ENCODE measurements at places on chromosomes 1 and 21.

- DNase-seq = no peak
These were observed 7.6 kb downstream of the FOXO6 start for GRCh38 chr1:41368801-41369200.

DNA sequence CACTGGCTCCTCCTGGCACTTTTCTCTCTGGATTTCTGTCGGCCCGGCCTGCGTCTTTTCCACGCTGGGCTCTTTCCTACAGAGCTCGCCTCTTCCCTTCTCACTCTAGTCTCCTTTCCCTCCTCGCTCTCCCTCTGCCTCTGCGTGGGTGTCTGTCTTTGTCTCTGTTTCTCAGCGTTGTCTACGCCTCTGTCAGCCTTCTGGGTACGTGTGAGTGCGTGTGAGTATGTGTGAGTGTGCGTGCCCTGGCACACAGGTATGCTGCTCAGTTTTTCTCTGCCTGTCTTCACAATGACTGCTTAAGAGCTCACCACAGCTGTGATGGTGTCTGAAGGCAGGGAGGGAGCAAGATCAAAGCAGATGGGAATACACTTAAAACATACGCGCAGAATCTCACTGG, 77.7 kb downstream of the KIRREL1 start:
- no peak for DNase-seq

DNA sequence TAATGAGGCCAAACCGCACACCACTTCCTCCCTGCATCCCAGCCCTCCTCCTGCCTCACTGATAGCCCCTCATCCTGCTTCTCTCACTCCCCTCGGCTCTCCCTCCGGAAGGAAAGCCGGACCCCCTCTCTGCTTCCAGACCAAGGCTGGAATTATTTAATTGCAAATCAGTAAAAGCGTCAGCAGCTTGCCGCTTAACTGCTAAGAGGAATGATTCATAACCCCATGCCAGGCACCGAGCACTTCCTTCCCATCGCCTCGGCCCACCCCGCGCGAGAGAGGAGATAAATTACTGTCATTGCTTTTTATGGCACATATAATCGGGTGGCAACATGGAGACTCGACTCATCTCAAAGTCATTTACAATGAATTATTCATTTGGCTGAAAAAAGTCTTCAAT, 77.3 kb downstream of the UBIAD1 start:
- no peak for DNase-seq

- no peak for DNase-seq
These were observed 10.9 kb upstream of the IFI16 start for GRCh38 chr1:158998781-158999161.

DNA sequence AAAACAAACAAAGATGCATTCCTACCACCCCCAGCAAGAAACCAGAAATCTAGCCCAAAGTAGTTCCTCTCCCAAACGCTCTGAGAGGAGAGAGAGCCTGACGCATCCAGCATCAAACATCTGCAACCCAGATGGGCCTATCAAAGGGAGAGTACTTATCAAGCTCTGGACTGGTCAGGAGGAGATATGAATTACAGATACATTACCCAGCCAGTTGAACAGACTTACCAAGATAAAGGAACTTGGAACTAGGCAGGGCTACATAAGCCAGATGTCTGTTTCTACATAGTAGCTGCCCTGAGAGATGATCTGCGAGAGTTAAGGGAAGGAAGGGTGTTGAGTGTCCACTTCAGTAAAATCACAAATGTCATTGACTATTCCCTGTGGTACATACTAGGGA, 138.4 kb downstream of the PAPPA2 start:
- no peak for DNase-seq

- DNase-seq = no peak
These were observed 62.5 kb downstream of the COQ8A start for GRCh38 chr1:227002531-227003049.

DNA sequence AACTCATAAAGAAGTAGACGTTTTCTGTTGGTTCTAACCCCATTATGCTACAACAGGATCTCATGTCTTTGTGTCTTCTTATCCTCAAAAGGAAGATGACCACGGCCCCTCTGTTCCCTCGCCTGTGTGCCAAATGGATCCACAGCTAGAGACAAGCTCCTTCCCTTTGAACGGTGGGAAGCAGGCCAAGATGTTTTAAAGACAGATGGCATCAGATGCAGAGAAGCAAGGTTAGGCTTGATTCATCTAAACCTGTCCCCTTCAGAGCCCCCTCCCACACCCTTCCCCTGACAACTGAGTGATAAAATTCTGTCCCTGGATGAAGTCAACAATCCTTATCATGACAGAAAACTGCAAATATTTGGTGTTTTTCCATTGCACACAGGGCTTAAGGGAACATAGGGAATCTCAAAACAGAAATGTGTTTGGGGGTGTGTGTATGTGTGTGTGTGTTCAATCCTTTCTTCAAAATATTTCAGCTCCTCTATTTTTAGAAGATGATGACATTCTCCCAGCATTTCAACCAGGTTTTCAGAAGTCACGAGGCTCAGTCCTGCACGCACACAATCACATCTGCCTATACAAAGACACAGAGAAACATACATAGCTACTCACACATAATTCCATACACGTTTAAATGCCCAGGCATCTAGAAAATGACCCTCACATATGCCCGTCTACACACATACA, 27.8 kb upstream of the FMOD start:
- DNase-seq = no peak

DNA sequence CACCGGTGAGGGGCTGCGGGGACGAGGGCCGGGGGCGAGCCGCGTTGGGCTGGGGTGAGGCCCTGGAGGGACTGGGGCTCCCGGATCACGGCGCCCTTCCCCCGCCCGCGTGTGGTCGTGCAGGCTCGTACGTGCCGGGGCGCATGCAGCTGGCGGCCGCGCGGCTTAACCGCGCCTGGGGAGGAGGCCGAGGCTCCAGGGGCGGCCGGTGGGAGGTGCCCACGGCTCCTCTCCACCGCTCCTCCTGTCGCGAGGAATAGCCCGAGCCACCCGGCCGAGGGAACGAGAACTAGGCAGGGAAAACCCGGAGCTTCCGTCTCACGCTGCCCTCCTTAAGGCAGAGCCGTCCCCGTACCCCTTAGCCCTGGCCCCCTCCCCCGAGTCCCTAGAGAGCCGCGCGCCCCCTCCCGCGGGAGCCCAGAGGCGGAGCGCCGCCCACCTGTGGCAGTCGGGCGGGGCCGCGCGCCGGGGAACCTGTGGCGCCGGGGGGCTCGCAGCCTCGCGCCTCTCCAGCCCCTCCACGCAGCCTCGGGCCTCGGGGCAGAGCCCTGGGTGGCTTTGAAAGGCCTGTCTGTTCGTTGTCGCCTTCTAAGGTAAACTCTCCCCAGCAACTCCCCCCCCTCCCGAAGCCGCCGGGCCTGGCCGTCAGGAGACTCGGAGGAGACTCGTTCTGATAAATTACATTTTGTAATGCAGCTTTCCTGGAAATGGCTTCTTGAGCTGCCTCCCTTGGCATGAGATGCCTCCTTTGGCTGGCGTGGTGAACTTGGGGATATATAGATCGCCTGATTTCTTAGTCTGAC, 746 bp downstream of the AK4 start:
- no peak for DNase-seq

DNA sequence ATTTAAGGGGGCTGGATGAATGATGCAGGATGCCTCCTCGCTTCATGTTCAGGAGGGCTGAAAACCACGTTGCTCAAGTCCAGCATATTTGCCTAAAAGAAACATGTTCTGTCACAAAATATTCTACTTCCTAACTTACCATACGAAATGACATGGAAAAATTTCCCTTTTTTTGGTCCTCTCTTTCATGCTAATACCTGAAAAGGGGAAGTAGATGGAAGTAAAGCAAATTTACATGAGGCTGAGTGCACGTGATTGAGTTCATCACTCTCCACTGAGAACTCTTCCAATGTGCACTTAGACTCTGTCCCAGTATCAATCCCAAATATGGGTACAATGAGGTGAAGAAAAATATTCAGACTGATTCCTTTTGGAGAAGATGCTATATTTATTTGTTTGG, 23.0 kb downstream of the XCL2 start:
- no peak for DNase-seq

- no peak for DNase-seq
These were observed 22.9 kb downstream of the PIK3C2B start for GRCh38 chr1:204471687-204472086.

DNA sequence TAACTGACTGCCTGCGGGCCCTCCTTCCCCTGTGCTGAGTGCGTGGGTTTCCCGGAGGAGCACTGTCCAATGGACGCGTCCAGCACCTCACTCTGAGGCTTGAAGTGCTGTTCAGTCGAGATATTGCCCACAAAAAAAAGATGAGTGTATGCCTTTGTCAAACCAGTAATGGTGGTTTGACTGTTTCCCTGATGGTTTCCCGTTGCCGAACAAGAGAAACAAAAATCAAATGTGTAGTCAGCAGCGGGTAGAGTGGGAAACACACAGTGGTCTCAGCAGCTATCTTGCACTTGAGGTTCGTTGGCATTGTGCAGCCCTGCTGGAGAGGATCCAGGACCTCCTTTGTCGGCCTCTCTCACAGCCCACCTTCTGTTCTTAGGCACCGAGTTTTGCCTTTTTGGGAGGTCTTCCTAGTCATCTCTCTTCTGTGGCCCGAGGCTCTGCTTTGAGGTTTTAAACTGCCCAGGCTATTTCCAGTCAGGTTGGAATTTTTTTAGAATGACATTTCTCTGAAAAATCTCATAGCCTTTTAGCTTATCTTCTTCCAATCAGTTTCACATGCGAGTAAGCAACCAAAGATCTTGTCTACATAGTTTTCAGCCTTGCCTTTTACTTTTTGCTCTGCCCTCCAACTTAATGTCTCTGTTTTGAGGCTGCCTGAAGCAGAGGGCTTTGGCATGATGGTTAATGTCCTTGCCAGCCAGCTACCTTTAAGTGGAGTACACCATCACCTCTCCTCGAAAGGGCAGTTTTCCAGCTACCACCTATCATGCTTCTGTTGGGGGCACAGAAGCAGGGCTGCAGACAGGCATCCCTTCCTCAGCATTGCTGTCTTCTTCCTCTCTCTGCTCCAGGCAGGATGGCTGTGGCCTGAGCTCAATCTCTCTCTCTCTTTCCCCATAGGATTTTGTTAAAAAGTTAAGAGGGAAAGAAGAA, 132.3 kb downstream of the URB2 start:
- DNase-seq = peak; percentile 26

DNA sequence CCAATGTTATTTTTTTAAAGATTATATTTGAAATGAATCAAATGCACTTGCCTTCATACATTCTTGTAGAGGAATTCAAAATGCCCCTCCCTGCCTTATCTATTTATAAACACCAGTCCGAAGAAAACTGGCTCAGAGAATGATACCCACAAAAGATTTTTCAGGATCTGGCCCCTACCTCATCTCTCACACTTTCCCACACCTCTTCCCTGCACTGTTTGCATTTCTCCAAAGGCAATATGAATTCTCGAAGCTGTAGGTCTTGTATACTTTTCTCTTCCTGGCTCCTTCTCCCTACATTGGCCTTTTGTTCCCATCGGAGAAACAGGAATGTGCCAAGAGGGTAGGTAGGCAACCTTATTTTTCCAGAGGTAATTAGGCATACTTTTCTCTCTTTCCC, 12.0 kb upstream of the CCDC190 start:
- DNase-seq = no peak

DNA sequence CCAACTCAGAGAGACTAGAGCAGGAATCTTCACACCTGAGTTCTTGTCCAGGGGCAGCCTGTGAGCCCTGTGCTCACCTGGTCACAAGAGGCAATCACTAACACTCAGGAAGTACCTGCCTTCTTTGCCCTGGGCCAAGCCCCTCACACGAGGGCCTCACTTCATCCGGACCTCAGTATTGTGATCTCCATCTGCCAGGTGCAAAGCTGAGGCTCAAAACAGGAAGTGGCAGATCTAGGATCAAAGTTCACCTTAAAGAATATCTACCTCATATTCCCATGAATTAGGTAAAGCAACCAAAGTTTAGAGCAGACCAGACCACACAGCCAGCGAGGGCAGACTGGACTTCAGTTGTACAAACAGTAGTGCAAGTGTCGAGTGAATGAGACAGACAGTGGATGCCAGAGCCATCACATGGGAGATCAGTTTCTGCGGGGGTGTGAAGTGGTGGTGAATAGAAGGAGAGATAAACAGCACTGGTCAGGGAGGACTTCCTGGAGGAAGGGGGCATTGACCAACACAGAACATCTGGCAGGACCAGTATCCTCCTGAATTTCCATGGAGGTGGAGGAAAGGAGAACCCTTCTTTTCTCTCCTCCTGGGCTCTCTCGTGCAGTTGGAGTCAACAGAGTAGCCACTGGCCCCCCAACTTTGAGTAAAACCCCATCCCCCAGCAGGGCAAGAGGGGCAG, 116.6 kb upstream of the ZBTB40 start:
- DNase-seq = no peak

DNA sequence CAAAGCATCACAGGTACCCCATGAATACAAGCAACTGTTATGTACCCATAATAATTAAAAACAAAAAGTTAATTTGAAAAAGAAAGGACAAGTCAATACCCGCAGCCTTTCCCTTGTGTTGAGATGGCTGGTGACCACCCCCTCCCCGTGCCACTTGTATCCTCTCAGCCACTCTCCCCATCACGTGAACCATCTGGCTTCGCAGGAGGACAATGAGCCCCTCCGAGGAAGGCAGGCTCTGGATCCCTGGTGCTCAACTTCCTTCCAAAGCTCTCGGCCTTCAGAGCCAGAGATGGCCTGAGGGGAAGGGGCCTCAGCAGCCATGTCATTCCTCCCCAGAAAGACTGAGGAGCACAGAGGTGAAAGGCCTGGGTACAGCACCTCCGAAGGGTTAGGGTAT, 120.4 kb upstream of the RAB4A start:
- no peak for DNase-seq

DNA sequence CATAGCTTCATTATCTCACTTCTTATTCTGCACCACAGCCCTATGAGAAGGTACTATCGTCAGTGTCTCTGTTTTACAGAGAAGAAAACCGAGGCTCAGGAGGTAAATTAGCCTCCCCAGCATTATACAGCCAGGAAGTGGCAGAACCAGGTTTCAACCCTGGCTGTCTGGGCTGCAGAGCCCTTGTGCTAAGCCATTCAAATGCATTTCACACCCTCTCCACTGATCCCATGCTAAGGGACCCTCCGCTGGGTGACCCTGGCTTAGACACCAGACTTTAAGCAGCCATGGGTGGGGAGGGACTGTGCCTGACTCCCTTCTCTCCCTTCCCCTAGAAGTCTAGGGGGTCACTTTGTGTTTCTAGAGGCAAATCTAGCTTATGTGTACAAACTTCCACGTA, 87.5 kb downstream of the RRAGC start:
- DNase-seq = no peak

- no peak for DNase-seq
These were observed 14.4 kb upstream of the GRHL3 start for GRCh38 chr1:24304763-24305162.

GRCh38 chr1:162676750-162677149, 44.5 kb downstream of the DDR2 start:
- no peak for DNase-seq

Measured in HS-5 (cell line).